ENCODE measurements at places on chromosomes 5 and 9.

GRCh38 chr9:79574781-79575180, 3.0 kb downstream of the TLE4 start:
- DNase-seq, result no peak

DNA sequence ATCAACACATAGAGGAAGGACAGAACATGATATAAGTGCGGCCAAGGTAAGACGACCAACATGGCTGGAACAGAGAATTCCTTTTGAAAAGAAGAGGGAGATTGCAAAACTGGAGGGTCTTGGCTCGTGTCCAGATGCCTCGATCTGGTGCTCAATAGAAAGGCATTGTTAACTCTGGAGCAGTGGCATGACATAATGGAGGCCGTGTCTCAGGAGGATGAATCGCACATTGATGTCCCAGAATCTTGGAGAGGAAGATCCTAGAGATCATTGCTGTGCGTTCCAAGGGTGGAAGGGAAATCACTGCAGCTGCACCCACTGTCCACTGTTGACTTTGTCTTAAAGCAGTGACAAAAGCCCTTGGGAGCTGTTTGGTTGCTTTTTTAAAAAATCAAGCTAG, 30.9 kb downstream of the GRAMD2B start:
- DNase-seq, result no peak

GRCh38 chr5:103621548-103621930, 59.0 kb upstream of the NUDT12 start:
- no peak for DNase-seq

DNA sequence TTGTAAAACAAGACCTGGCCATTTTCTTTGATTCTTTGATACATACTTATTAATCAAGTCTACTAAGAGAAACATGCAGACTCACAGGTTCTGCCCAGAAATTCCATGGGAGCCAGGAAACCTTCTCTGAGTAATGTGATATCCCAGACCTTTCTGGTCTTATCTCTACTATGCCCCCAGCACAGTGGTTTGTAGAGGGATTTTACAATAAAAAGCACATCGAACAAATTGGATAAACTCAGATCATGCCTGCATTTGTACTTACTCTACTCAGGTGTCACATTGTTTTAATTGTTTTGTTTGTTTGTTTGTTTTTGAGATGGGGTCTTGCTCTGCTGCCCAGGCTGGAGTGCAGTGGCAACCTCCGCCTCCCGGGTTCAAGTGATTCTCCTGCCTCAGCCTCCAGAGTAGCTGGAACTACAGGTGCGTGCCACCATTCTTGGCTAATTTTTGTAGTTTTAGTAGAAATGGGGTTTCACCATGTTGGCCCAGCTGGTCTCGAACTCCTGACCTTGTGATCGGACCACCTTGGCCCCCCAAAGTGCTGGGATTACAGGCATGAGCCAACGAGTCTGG, 179.5 kb downstream of the ZNF608 start:
- DNase-seq, result no peak

DNA sequence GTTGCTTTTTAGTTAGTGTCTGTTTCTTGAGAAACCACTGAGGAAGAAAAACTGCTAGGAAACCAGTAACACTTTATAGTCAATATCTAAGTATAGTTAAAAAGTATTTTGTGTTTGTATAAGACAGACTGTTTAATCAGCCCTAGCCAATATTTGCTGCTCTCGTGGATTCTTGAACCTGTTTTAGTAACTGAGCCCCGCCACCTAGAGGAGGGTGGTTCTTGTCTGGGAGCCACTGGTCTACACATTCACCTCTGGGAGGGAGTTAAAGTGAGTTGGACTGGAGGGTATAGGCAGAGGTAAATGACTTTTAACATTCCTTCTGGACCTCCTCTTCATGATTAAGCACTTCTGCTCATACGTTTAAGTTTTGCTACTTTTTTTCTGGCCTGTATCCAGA, 117.2 kb downstream of the SPATA31D1 start:
- no peak for DNase-seq

Measured in activated CD4-positive, alpha-beta T cell treated with anti-CD3 and anti-CD28 coated beads, Interleukin-2, amount 50 U/mL, for 4 hours (primary cell).